Stimulated activated CD8-positive, alpha-beta memory T cell treated with anti-CD3 and anti-CD28 coated beads, Interleukin-12 subunit alpha, Interleukin-12 subunit beta, amount 100 ng/mL, for 1 hour (primary cell): ENCODE measurements at places on chromosomes 7 and 10.

- no peak for DNase-seq
Measured at GRCh38 chr7:117023325-117023854, 70.1 kb downstream of the ST7 start.

GRCh38 chr10:25561758-25562157, 372.3 kb upstream of the MYO3A start:
- DNase-seq = no peak

DNA sequence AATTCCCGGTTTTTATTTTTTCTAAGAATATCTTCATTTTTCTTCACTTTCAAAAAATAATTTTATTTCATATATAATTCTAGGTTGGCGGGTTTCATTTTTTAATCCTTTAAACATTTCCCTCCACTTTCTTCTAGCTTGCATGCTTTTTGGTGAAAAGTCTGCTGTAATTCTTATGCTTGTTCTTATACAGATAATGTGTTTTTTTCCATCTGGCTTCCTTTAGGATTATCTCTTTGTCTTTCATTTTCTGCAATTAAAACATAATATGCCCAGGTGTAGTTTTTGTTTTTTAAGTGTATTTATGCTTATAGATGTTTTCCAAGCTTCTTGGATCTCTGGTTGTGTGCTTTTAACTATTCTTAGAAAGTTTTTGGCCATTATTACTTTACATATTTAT, 341.3 kb upstream of the SEMA3C start:
- DNase-seq = no peak

DNA sequence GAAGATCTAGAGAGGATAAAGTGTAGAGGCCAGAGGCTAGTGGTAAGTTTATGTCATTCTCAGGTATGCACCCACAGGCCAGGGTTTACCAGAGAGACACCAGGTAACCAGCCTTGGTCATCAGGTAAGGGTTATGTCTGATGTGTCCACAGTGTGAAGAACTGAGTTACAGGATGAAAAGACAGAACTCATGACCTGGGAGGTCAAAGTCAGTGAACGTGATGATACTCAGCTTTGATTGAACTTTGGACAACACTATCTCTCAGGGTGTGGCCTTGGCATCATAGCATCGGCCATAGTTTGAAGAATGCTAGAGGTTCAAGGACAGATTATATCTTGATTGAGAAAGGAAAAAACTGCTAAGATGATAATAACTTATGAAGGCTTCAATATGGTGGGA, 37.5 kb downstream of the MGAM start:
- DNase-seq = no peak

DNA sequence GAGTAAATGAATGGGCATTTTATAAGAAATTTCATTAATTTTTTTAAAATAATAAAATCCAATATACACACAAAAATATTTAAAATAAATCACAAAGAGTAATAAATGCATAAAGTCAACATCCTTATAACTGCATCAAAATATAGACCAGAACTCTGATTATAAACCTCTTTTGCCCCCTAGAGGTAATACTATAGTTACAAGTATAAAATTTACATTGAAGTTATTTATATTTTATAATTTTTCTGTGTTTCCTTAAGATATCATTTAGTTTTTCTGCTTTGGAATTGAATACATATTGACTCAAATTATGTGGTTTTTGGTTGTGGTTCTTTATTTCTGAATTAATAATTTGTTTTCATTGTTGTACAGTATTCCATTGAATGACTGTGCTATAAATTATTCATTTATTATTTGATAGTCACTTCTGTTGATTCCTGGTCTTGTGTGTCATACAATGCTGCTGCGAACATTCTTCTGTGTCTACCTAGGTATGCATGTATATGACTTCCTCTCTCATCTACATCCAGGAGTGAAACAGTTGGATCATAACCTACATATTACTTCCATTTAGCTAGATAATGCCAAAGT, 673.6 kb downstream of the IPMK start:
- no peak for DNase-seq

GRCh38 chr7:26959290-26959689, 94.9 kb upstream of the SKAP2 start:
- no peak for DNase-seq

DNA sequence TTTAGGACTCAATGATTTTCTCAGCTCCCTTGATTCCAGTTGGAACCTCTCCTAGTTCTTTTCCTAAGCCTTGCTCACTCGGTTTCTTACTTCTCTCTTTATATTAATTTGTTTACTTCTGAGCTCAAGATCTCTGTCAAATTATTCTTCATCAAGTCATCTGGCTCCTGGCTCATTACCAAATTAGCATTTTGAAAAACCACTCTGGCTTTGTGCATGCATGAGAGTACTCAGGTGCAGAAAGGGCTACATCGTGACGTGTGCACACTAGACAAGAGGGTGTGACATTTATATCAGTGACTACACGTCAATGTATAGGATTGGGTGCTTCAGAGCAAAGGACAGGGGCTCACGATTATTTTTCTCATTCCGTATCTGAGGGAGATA, 645.7 kb upstream of the DPP6 start:
- no peak for DNase-seq

GRCh38 chr10:27564398-27564797, 60.3 kb downstream of the RAB18 start:
- no peak for DNase-seq

DNA sequence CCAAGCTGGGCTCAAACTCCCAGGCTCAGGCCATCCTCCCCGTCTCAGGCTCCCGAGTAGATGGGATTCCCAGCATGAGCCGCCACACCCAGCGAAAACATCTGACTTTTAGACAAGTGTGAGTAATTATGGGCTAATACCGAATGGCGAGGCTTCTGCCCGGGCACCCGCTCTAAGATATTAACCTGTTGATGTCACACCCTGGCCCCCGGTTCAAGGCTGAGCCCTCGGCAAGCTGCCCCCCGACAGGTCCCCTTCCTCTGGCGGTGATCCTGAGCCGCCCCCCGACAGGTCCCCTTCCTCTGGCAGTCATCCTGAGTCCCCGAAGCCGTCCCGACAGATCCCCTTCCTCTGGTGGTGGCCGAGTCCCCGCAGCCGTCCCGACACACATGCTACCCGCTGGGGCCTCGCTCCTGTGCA, 5.2 kb downstream of the PSMG3 start:
- DNase-seq = no peak

DNA sequence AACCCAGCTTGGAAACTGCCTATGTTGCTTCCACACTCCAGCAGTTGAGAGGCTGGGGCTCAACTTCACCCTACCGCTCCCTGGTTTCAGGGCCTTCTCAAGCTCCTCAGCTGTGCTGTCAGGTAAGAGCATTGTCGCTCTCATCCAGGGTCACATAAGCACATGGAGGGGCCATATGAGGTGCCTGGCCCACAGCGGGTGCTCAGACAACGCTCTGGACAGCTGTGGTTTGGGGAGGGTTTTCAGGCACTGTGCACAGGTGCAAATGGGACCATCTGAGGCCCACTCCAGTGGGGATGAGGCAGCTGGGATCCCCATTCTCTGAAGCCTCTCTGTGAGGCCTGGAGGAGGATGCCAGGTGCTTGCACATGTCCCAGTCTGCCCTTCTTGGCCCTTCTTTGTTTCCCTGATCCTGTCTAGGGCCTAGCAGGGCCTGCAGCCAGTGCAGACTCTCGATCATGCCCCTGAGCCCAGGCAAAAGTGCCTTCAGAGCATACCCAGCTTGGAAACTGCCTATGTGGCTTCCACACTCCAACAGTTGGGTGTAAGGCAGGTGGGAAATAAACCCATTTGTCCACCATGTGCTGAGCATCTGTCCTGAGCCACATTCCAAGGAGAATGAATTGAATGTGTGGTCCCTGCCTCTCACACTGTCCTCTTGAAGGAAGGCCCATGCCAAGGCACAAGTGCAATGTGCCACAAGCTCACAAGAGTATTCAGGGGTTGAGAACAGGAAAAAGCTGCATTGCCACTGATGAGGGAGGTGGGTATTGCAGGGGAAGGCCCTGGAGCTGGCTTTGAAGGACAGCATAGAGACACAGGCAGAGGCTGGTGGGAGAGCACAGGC, 40.3 kb downstream of the VSTM4 start:
- DNase-seq = no peak

DNA sequence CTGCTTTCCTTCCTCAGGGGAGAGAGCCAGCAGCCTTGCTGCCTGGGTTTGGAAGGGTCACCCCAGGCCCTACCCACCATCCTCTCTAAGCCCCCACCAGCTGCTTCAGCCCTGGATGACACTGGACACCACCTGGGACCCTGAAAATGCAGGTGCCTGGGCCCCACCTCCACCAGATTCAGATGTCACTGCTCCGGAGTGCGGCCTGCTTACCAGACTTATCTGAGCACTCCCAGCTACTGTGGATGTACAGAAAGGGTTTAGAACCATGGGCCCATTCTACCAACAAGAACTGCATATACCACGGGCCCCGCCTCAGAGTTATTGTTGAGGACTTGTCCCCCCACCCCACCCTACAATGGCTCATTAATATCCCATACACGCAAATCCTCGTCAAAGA, 172.3 kb downstream of the PTPRN2 start:
- DNase-seq = no peak

DNA sequence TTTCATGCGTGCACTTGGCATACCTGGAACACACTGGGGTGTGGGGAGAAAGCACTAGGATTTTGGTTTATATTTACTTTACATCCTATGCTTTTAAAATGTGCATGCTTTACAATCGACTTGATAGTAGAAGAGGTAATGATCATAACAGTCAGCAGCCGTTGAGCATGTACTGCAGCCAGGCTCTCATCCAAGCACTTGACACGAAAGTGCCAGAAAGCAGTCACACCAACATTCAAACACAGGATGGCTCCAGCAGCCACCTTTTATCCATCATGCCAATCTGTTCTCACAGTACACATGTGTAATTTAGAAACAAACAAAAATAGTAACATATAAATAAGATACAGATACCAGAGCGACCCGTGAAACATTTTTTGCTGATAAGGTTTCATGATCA, 1.2 kb upstream of the FAM241B start:
- DNase-seq = no peak

DNA sequence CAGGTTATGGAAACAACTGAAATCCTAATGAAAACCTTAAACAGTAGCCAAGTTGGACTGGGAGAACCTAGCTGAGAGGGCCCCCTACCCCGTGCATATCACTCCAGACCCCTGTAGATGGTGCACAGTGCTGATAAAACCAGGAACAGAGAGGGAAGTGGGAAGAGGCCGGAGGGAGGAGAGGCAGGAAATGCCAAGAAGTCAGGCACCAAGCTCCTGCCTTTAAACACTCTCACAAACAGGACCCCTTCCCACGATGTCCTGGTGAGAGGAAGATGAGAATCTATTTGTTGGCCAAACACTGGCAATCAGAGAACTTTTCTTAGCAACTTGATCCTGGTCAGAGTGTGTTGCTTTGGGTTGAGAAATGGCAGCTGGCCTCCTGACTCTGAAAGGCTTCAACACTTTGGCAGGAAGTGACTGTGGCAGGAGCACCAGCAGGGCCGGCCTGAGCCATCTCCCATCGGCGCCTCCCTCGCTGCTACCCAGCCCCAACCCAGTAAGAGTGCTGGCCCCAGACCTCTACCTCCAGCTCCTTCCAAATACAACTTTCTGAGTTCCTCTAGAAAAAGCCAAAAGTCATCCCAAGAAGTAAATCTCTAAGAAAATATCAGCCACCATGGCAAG, 39.5 kb downstream of the GSDME start:
- DNase-seq = no peak

DNA sequence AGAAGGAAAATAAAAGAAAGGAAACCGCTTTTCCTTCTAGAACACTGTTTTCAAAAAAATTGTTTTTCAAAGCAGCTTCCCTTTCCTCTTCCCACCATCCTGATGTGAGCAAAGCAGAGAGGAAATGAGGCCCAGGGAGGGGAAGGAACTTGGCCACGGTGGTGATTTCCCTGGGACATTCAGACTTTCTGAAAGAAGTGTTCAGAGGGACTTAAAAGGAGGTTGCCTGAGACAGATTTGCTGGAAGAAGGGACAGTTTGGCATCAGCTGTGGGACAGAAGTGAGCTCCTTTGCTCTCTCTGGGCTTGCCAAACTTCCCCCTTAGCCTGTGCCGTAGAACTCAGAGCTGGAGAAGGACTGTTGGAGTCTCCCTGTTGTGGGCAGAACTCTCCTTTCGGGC, 30.3 kb downstream of the ADCYAP1R1 start:
- no peak for DNase-seq

DNA sequence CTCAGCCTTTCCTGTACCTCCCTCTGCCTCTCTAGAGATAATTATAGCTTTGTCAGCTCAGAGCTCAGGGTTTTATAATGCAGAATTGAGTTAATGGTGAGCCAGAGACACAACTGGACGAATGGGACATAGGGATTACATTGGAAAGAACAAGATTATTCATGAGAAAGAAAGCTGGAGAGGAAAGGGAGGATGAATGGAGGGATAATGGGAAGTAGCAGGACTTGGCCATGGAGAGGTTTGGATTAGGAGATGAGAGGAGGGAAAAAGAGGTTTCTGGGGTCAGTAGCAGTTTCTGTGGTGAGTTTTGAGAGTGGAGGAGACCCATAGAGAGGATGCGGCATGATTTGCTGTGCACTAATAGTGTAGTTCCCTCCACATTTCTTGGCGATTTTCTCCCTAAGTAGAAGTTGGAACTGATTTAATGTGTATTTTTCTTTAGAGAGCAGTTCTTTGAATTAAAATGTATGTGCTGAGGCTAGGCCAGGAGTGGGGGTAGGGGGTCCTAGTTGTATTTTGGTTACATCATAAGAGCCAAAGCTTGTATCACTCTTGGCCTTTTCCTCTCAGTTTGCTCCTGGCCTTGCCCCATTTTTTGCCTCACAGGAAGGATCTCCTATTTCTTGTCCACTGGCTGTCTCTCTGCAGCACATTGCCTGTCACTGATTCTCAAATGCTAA, 107.4 kb downstream of the MKX start:
- DNase-seq = no peak

DNA sequence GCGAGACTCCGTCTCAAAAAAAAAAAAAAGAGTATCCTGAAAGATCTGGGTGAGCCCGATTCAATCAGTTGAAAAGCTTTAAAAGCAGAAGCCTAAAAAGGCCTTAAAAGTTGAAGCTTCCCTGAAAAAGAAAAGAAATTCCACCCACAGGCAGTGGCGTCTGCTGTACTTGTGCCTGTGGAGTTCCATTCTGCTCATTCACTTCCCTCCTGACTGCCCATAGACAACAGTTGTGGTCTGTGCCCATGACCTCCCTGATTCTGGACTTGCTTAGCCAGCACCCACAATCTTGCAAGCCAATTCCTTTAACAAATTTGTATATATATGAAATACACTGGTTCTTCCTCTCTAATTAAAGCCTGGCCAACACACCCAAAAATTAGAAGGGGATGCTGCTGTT, 141.7 kb downstream of the DLG5 start:
- DNase-seq = no peak
